ENCODE measurements at places on chromosomes 13 and 19.
A peak's percentile ranks its signal among the peaks of the same experiment; 100 is the strongest.

DNA sequence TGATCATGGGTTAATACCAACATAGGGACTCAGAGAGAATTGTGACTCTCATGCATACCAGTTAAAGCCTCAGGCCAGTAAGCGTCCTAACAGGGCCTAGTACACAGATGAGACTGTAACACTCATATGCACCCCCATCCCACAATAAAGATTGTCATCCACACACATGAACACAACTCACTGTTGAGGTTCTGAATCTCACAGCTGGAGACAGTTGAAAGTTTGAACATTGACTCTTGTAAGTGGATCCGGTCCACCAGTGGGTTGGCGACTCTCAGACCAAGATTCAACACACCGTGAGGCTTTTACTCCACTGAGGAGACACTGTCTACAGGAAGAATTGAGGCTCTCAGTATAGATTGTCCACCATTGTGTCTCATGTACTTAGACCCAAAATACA, 88.1 kb downstream of the ZNF429 start:
- DNase-seq = no peak

GRCh38 chr19:34712395-34713261, 21.4 kb upstream of the ZNF181 start:
- peak; percentile 44 for DNase-seq

DNA sequence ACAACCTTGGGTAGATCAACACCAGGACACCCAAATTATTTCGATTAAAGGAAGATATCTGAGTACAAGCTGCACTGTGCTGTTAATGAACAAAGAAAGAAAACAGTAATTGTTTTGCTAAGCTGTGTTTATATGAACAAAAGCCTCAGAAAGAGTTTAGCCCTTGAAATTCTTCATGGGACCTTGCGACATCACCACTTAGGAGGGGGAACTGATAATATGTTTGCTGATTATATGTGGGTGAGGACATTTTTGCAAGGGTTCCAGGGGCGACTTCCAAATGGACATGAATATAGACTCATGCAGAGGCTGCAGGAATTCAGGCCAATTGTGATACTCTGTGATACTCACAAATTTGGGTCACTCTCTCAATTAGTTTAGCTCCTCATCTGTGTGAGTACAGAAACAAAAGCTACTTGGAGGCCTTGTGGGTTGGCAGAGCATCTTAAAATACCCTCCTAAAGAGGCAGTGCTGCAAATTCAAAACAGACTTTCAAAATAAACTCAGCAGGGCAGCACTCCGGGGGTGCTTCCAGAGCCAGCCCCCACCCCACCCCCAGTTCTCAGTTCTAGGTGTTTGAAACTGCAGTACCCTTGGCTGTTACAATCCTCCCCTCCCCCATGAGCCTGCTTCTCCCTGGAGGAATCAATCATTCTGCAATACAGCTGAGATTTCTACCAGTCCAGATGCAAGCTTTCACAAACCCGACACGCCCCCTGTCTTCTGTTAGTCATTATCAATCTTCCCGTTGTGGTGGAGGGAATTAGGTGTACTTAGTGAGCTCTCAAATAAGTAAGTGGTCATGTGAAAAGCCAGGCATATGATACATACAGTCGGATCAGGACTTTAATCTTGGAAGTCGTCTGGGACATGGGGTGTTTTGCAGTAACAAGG, 97.0 kb upstream of the MBNL2 start:
- DNase-seq = peak; percentile 19

- DNase-seq = no peak
Observed at GRCh38 chr13:41611385-41611784, 154.0 kb downstream of the RGCC start.

GRCh38 chr13:33194820-33195692, 90.5 kb downstream of the STARD13 start:
- no peak for DNase-seq

DNA sequence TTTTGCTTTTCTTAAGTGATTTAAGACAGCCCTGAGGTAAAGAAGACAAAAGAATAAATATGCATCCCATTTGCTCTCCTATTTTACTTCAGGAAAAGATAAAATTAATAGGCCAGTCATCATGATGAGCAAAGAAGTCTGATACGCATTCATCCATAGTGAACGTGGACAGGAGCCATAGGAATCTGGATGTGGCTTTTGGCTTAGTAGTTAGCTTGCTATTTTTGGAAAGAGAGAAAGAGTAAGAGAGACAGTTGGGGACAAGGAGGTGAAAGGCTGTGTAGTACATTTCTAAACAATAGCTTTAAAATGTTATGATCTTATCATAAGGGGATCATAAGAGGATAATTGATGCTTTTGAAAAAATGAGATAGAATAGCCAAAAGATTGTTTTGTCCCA, 545.2 kb downstream of the IRS2 start:
- DNase-seq = no peak

DNA sequence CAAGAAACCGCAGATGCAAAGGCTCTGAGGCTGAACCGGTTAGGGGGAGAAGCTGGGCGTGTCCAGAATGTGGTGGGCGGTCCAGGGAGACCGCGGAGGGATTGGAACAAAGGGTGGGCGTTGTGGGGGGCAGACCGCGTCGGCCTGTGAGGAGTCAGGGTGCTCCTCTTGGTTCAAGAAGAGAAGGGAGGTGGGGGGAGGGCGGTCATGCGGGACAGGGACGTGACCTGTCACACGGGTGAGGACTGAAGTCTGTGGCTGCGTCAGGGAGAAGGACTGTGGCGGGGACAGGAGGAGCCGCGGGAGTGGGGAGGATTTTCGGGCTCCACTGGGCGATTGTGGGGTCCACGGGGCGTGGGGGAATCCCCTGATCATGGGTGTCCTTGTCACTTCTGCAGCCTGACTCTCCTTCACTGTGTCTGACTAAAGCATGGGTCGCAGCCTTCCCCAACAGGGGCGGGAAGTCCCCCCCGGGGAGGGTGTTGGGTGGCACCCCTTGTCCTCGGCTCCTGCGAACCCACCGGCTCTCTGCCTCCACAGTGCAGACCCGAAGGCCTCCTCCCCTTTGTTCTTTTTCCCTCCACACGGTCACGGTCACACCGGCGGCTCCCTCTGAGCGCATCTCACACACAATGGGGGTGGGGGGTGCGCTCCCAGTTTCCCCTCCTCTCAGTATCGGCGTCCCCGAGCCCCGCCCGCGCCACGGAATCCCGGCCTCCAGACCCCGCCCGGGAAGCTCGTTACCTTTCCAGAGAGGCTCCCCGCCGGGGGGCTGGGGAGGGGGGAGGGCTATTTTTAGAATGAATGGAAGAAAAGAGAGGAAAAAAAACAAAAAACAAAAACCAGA, 16.4 kb upstream of the KCNN1 start:
- DNase-seq = peak; percentile 60

- DNase-seq = no peak
Observed at GRCh38 chr13:35722458-35723052, 246.1 kb upstream of the MAB21L1 start.

DNA sequence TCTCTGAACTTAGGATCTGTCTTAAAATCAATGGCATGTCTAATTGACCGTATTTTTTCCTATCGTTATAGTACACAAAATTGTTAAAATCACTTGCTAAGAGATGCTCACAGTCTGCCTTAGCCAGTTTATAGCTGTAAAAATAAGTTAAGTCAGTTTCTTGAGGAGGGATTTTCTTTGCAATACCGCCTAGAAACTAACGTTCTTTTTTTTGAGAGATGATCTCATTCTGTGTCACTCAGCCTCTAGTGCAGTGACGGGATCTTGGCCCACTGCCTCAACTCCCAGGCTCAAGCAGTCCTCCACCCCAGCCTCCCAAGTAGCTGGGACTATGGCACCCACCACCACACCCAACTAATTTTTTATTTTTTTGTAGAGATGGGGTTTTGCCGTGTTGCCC, 4.4 kb downstream of the CKAP2 start:
- DNase-seq = no peak

- DNase-seq = no peak
Observed at GRCh38 chr19:46644720-46645119, 8.7 kb upstream of the GNG8 start.
